Spinal cord (tissue), 10 donors: ENCODE measurements at places on chromosomes 1 and 21. TPM values are rescaled to one million over a fixed set of nuclear protein-coding genes. Genes with fewer than 3 reads are reported as not detected.

The CD101 gene
- 6.5 TPM for polyA plus RNA-seq

The CR1L gene
- 0.95 TPM for polyA plus RNA-seq

The F5 gene
- polyA plus RNA-seq, result 6.1 TPM

The CACHD1 gene
- 36.9 TPM for polyA plus RNA-seq

The ERICH3 gene
- polyA plus RNA-seq, result 16.0 TPM

The AZIN2 gene
- polyA plus RNA-seq, result 33.2 TPM

The PTAFR gene
- polyA plus RNA-seq, result 6.8 TPM

The PRDM15 gene
- polyA plus RNA-seq, result 7.1 TPM

The CLCA1 gene
- not detected for polyA plus RNA-seq

The GFI1 gene
- polyA plus RNA-seq, result 0.26 TPM

The FAM72A gene
- polyA plus RNA-seq, result 9.7 TPM

The ANGPTL3 gene
- polyA plus RNA-seq, result 0.18 TPM

The FCER1A gene
- polyA plus RNA-seq, result 0.33 TPM

The SLAMF8 gene
- not detected for polyA plus RNA-seq

The NHLH1 gene
- polyA plus RNA-seq, result 5.2 TPM
